ENCODE measurements at places on chromosomes 11 and 22. TPM values are rescaled to one million over a fixed set of nuclear protein-coding genes. Genes with fewer than 3 reads are reported as not detected.

The MB gene
- not detected for total RNA-seq

The CHRDL2 gene
- total RNA-seq: not detected

The PATE2 gene
- 0.13 TPM for total RNA-seq

The DUSP18 gene
- total RNA-seq: 10.1 TPM

The UEVLD gene
- 24.7 TPM for total RNA-seq

The CRYBA4 gene
- total RNA-seq: not detected

The NPAS4 gene
- total RNA-seq: not detected

Data from aortic smooth muscle cell (primary cell).